SK-N-SH treated with all-trans-retinoic acid at 6 μM for 48 hours (cell line): ENCODE measurements at places on chromosomes 11 and 22.
A peak's percentile ranks its signal among the peaks of the same experiment; 100 is the strongest.

DNA sequence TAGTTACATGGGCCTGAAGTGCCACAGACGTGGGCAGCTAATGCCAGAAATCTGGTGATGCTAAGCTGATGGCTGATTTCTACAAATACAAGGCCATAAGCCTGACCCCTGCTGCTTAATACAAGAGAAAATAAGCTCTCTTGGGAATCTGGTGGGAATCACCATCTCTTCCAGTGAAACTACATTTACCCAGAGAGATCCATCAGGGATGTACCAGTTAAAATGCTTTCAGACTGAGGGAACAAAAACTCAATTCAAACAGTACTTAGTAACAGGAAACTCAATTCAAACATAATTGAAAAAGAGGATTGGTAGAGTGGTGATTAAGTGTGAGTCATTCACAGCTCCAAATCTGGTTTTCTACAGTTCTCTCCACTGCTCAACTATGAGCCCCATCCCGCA is 1.7 kb upstream of the CAVIN3 start:
- ATAC-seq = peak; percentile 12; the same call in 2 of the 3 replicates

GRCh38 chr22:46959369-46959768 is 196.9 kb downstream of the TBC1D22A start:
- no peak for ATAC-seq

GRCh38 chr22:49208768-49209252 is 618.9 kb downstream of the BRD1 start:
- ATAC-seq = no peak

- no peak for ATAC-seq
Measured at GRCh38 chr11:124674571-124674970, 867 bp downstream of the SPA17 start.

GRCh38 chr11:29184939-29185890 is 831.6 kb downstream of the KCNA4 start:
- ATAC-seq = peak; percentile 94

GRCh38 chr11:47426062-47426956 is at the start of gene PSMC3:
PSMC3 (minus strand) TSS chr11:47426439; CDS start chr11:47426279, 160 bp downstream.
- ATAC-seq = peak; percentile 95

GRCh38 chr22:20955548-20955947 is 11.5 kb upstream of the AIFM3 start:
- no peak for ATAC-seq

GRCh38 chr11:96267496-96268032 is 75.4 kb downstream of the MAML2 start:
- ATAC-seq = peak; percentile 9; the same call in 2 of the 3 replicates

GRCh38 chr11:20707876-20708275 is 38.5 kb downstream of the NELL1 start:
- no peak for ATAC-seq

DNA sequence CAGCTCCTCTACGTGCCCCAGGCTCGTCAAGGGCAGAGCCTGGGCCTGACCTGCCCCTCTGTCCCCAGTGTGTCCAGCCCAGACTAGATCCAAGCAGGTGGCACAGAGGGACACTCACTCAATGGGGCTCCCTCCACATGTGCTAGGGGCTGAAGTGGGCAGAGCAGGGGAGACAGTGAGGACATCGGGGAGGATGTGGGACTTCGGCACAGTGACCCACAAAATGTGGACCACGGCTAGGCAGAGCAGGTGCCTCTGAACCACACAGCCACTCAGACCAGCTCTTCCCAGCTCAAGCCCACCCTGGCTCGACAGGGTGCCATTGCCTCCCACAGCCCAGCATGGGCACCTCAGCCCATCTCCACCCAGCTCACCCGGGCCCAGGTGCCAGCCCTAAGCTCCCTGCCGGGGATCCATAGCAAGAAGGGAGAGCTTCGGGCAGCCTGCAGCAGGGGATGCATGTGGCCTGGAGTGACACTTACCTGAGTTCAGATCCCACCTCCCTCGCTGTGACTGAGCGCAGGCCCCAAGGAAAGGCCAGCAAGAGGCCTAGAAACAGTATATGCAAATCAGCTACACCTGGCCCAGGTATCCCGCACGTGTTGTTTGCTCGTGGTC is 46.9 kb upstream of the RTL6 start:
- no peak for ATAC-seq

DNA sequence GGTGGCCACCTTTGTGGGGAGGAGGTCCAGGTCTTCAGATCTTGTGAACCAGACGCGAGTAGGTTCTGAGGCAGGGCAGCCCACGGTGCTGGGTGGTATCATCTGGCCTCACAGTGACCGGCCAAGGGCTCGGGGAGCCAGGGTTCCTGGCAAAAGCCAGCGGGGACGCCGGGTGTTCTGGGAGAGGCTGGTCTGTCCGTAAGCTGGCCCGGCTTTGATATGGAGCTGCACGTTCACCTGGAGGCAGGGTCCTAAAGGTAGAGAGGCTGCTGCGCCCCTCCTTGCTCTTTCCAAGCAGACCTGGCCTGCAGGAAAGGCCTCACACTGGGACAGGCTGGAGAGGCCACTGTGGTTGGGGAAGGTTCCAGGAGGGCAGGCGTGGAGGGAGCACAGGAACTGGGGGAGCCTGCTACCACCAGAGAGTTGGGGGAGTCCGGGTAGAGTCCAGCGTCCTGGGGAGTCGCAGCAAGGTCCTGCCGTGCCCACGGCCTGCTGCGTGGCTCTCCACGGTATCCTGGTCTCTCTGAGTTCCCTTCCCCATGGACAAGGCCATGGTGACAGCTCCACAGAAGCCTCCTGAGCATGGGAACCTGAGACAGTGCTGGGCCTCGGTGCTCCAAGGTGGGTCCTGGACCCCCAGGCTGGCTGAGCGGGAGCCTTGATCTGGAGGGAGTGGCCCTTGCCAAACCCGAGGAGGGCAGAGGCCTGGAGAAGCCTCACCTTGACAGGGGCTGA is 452.4 kb upstream of the B3GAT1 start:
- no peak for ATAC-seq

DNA sequence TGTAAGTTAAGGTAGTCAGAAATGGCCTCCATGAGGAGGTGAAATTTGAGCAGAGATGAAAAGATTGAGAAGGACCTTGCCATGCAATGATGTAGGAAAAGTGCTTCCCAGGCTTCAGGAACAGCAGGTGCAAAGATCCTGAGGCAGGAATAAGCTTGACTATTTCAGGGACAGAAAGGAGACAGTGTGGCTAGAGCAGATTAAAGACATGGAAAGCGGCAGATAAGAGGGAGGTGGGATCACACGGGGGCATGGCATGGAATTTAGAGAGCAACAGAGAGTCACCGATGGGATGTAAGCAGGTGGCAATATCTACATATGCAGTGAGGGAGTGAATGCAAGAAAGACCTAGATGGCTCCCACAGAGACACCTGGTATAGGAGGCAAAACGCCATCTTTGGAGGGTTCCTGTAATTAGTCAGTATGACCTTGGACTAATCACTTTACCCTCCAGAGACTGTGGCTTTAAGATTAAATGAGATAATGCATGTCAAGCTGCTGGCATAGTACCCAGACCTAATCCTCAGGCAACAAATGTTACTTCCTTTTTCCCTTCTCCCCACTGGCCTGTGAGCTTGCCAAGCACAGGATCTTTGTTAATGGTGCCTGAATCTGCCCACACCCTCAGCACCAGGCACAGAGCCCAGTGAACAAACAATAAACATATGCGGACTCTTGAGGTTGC is 24.6 kb upstream of the ACER3 start:
- ATAC-seq = peak; percentile 62

DNA sequence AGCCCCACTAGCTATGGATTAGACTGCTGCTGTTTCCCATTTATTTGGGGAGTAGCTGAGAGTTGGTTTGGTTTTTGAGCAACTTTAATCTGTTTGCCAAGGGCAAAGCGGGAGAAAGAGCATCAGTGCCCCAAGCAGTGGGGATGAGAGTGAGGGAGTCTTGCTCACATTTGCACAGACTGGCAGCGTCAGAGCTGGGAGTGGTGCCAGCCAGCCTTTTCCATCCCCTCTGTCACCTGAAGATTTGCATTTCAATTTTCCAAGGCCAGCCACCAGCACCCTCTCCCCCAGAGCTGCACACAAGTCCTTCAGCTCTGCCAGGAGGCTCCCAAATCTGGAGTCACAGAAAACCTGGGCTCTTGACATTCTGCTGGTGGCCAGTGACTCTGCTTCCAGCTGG is 21.0 kb upstream of the UVRAG start:
- ATAC-seq = no peak

GRCh38 chr22:35575116-35575748 is 34.6 kb downstream of the RASD2 start:
- no peak; the same call in 2 of the 3 replicates for ATAC-seq

GRCh38 chr11:14114269-14114668 is 151.7 kb downstream of the SPON1 start:
- no peak for ATAC-seq

DNA sequence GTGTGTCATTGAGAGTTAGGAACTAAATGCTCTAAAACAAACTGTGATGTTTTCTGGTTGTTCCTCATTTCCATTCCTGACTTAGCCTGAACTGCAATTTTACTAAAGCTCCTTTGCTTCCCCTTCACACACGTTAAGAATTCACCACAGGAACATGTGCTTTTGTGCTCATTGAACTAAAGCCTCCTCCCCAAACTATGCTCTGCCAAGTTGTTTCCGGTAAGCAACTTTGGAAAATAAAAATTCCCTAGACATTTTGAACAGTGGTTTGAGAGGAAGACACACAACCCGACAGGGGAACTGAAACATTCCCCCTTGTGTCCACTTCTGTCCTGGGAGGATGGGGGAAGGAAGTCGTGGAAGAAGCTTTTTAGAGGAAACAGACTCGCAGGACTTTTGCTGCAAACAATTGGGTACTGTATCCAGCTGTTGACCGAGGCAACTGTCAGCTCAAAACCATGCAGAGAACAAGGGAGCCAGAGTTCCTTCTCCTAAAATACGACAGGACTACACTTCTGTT is 66.9 kb downstream of the GAB2 start:
- ATAC-seq = peak; percentile 40

DNA sequence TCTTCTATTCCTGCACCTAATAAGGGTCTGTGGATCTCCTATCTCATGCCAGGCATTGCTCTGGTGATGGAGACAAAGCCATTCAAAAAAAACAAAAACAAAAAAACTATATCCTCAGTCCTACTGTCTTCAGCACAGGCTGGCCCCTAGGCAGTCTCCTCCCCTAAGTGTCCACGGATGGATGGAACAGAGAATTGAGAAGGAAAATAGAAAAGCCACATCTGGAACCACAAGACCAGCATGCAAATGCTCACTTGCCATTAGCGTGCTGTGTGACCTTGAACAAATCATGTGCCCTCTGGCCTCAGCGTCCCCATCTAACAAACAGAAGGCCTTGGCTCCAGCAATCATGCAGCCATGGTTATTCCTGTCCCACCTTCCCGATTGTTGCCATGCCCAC is 32.7 kb upstream of the CD82 start:
- ATAC-seq = no peak

DNA sequence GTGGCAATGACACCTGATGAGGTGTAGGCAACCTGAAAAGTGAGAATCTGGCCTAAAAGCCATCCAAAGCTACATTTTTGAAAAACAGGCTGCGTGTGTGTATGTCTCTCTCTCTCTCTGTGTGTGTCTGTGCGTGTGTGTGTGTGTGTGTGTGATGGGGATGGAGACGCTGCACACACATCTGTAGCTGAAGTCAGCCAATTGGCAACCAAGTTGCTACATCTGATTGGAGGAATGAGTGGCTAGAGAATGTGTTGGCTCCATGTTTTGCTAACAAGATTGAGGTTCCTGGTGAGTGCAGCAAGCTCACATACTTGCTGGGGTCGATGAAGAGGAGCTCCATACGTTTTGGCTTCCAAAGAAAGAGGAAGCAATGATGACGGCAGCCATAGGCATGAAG is 311.4 kb upstream of the NCAM1 start:
- no peak for ATAC-seq

- ATAC-seq = peak; percentile 36
Measured at GRCh38 chr11:75577207-75577606, 15.2 kb downstream of the SERPINH1 start.

GRCh38 chr22:38981005-38981991 is 849 bp upstream of the APOBEC3B start:
- no peak for ATAC-seq

- ATAC-seq = no peak
Measured at GRCh38 chr11:22371160-22371559, 33.0 kb downstream of the SLC17A6 start.

GRCh38 chr11:14356342-14356741 is 2.6 kb downstream of the RRAS2 start:
- no peak for ATAC-seq

DNA sequence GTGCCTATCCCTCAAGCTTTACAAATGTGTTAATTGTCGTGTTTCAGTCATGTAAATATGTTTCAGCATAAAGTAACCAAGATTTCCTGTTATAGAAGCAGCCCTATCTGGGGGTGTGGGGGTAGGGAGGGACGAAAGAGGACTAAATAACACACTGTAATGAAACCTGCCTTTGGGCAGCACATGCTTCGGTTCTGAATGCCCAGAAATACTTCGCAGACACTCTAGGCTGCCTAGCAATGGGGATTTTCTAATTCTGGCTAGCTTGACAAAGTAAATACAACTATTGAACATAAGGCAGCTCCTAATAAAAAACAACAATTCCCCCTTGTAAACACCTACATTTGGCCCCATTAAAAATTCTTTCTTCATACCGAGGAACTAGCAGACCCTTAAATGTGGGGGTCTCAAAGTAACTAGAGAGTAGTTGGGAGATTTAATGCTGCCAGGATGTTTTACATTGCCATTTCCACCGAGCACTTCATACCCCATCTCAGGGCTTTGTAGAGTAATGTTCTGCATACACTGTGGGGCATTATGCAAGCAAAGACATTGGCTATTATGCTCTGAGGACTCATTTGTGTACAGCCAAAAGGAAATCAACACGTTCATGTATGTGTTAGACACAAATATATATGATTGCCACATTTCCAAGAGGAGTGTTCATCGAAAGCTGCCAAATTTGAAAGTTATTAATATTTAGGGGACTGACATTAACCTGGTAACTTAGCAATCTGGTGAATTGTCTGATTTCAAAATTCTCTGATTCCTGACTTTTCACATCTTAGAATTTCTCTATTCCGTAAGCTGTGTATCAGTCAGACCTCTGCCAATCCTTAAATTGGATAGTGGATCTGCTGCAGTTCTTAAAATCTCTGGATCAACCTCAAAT is 42.1 kb downstream of the PAX6 start:
- ATAC-seq = no peak

GRCh38 chr11:132772703-132773545 is 759.4 kb downstream of the OPCML start:
- ATAC-seq = no peak

- peak; percentile 56 for ATAC-seq
Measured at GRCh38 chr22:40396882-40397281, 26.5 kb downstream of the SGSM3 start.

- no peak for ATAC-seq
Measured at GRCh38 chr11:32353884-32354283, 81.5 kb downstream of the WT1 start.

- no peak for ATAC-seq
Measured at GRCh38 chr22:36936362-36937116, 23.1 kb downstream of the CSF2RB start.

DNA sequence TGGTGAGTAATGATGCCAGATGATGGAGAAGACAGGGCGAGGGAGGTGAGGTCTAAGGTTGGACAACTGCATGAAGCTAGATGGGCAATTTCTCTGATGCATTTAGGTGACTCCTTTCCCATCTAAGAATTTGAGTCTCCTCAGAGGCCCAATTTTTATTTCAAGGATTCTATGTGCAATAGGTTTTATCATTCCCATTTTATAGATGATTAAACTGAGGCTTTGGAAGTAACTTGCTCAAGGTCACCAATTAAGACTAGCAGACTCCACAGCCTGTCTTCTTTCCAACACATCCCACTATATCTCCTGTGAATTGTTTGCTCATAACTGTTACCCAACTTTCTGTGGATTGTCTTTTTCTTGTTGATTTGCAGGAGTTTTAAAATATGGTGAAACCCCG is 28.5 kb downstream of the DSCAML1 start:
- ATAC-seq = no peak
